ENCODE measurements at places on chromosomes 2 and 18.

DNA sequence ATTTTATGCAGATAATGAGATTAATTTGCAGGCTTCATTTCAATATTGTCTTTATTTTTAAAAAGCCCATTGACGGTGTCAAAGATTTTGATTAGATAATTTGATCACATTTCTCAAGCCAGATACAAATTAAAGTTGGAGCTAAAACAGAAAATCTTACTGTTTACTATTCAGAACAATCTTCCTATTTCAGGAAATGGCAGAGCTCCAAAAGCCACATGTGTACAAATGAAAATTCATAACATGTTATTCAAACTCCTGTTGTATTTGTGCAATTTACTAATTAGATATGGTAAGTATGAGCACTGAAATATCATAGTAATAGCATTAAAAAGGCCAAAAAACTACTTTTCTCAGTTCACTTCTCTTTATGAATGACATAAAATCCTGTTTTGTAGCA is 682.9 kb downstream of the KCNJ3 start:
- DNase-seq: no peak

DNA sequence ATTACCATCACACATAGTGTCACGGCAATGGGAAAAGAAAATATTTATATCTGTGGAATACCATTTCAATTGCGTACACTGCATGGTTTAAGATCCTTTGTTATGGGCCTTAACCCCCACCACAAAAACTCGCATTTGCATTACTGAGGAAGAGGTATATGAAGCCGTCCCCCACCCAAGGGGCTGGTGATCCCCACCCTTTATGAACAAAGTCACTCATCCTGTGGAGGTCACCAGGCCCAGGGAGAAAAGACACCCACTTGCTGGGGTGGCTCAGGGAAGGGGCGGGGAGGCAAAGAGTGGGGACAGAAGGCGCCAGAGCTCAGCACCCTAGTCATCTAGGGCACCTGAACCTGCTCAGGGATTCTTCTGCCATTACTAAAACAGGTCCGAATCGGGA is 133.8 kb downstream of the ZNF516 start:
- no peak for DNase-seq

- DNase-seq: no peak
Measured at GRCh38 chr18:39062426-39062825, 1496.8 kb upstream of the CELF4 start.

DNA sequence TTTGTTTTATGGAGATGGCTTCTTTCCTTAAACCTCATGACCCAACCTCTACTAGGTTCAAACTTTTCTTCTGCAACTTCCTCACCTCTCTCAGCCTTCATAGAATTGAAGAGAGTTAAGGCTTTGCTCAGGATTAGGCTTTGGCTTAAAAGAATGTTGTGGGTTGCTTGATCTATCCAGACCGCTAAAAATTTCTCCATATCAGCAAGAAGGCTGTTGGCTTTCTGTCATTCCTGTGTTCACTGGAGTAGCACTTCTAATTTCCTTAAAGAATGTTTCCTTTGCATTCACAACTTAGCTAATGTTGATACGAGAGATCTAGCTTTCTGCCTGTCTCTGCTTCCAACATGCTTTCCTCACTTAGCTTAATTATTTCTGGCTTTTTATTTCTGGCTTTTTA is 58.1 kb upstream of the KYNU start:
- DNase-seq: peak; percentile 61

DNA sequence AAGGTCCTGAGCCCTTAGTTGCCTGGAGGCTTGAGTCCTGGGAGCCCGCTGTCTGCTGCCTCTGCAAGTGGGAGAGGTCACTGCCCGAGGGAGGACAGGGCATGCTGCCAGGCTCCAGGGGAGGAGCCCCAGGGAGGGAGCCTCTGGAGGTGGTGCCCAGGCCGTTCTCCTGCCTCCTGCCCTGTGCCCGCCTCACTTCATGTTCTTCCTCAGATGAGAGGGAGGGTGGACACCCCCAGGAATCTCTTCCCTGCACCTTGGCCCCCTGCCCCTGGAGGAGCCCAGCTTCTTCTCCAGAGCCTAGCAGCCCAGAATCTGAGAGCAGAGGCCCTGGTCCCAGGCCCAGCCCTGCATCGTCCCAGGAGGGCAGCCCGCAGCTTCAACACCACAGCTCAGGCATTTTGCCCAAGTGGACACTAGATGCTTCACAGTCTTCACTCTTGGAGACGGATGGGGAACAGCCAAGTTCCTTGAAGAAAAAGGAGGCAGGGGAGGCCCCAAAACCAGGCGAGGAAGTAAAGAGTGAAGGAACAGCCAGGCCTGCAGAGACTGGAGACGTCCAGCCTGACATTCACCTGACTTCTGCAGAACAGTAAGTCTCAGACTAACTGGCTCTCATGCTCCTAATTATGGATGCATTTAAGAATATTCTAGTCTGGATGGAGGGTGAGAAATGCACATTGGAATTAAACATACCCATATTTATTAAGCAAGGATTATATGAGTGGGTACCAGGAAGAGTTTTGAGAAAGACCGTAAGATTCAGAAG is 12.1 kb downstream of the PSD4 start:
- DNase-seq: no peak

DNA sequence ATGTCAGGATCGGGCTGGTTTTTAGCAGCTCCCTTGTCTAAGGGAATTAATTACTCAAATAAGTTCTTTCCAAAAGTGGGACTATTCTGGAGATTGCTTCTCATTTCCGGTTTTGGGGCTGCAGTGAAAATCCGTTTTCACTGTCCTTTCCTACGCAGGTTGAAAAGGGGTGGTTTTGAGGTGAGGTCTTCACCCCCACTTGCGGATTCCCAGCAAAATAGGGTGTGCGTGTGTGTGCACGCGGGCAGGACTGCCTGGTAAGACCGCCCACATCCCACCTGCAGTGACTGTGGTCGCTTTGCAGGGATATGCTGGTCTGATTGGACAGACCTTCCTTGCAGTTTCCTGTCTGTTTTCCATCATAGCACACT is 472 bp upstream of the PLEKHM3 start:
- no peak for DNase-seq

- DNase-seq: no peak
Measured at GRCh38 chr2:109049022-109049421, 60.0 kb upstream of the EDAR start.

DNA sequence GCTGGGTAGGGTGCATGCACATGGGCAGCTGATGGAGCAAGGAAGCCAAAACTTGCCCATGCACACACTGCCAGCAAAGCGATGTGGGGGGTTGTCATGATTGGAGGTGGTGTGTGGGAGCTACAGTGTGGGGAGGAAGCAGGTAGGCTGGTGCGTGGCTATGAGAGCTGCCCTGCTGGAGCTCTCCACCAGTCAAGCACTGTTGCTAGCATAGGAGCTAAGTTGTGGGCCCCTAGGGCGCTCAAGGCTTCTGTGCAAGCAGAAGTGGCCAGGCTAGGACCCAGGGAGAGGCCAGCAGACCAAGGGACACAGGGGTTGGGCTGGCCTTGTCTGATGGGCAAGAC is 20.2 kb downstream of the EHBP1 start:
- DNase-seq: no peak

GRCh38 chr2:88351249-88351601 is 101.3 kb downstream of the FOXI3 start:
- no peak for DNase-seq

DNA sequence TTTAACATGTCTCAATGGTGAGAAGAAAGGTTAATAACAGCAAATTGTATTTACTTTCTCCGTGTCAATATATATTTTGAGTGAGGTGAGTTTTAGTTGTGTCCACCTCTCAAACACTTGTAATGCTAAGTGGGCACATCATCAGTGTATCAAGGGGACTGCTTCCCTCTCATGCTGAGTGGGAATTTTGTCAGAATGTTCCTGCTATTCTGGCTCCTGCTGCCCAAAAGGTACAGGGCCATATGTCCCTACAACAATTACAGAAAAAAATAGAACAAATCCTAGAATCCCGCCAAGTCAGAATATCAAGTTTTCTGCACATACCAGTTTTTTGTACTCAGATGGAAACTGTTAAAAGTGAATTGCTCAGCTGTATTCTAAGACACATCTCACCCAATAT is 5.4 kb upstream of the CERKL start:
- no peak for DNase-seq

GRCh38 chr2:7738596-7738995 is 821.4 kb downstream of the RNF144A start:
- DNase-seq: no peak

DNA sequence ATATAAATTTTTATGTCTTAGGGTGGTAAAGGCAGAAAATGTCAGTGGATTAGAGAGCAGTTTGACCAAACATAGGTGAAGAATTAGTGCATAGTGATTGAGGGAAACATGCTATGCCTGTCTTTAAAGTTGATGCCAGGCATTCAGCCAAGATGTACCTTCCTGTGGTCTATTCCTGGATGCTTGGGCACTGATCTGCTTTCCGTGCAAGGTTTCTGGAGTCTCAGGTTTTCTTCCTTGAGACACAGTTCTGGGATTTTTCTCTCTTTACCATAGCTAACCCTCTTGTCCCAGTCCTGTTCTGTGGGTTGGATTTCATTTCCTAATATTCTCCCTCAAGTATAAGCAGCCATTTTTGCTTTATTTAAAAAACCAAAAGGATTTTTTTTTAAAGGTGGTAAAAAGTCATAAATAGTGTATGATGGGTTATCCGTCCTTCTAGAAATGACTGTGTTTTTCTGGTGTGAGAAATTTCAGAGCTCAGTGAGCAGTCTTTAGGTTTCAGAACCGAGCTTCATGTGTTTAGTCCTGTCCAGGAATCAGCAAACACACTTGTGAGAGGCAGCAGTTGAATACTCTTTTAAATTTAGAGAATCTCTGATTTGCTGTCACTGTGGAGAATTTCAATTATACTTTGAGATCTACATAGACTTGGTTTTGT is 43.0 kb upstream of the CYBRD1 start:
- DNase-seq: no peak

- DNase-seq: no peak
Measured at GRCh38 chr2:229300790-229301189, 29.7 kb upstream of the PID1 start.

DNA sequence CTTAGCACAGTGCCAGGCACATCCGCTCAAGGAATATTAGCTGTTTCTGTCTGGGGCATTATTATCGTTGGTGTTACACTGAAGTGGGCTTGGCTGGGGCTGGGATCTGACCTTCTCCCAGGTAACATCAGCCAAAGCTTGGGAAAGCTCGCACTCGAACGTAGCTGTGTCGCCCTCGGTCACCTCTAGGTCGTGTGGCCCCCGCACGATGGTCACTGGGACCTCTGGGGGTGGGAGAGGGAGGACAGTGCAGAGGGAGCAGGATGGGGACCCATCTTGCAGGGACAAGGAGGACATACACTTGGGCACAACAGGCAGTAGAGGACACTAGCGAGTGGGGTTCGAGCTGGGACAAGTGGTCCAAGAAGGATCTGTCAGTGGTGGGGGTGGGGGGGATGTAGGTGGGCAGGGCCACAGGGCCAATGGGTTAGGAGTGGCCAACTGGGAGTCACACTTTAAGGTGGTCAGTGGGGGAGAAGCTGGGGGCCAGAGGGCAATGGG is 9.7 kb downstream of the TMEM198 start:
- no peak for DNase-seq

DNA sequence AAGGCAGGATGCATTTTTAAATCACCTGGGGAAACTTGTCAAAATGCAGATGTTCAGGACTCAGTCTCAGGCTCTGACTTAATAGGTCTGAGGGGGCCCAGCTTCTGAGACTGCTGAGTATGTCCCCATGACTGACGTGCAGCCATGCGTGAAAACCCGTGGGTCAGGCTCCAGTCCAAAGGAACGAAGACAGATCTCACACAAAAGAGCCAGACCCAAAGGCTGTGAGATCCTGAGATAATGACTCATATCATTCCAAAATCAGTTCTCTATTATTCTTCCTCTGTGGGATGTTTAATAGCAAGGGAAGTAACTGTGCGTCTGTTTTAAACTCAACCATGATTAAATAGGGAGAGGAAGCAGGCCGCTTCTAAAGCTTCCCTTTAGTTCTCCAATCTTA is 107.4 kb upstream of the ACAA2 start:
- DNase-seq: peak; percentile 78

DNA sequence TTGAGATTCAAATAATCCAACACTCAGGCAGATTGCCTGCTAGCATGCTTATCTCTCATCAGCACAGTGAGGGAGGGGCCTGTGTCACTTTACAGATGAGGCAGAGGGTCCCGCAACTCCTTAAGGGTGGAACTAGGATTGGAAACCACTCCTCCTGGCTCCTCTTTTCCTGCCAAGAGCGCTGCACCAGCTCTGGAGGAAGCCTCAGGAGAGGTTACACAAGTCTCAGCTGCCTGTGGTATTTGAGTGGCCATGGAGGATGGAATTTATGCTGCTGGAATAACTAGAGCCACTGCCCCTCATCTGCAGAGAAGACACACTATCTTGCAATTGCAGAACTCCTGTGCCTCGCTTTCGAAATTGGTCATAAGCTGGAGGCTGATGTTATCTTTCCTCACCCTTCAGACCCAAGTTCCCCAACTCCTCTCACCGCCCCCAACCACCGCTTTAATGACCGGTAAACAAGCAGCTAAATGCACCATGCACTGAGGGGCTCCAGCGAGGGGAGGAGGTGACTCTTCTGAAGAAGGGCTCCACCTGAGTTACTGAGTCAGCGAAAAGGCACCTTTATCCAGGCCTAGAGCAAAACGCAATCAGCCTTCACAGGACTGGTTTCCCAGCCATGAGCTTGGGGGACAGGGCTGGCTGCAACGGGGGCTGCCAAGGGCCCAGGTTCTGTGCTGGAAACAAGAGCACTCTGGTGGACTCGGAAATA is 245.8 kb downstream of the SOX11 start:
- DNase-seq: no peak

DNA sequence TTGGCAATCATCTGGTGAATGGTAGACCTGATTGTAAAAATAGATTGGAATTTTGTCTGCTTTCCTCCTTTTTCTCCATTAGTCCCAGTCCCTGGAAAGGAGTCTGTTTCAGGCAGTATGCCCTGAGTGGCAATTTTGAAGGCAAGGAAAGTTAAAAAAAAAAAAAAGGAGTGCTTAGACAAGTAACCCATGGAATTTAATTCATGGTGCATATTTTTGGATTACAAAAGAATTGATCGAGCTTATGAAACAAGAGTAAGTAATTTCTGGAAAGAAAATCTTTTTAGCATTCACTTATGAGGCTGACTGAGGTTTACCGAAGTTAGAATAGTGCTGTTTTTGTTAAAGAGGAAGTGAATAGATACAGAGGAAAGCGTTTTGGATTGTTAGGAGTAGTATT is 29.4 kb upstream of the TMEM178A start:
- no peak for DNase-seq

DNA sequence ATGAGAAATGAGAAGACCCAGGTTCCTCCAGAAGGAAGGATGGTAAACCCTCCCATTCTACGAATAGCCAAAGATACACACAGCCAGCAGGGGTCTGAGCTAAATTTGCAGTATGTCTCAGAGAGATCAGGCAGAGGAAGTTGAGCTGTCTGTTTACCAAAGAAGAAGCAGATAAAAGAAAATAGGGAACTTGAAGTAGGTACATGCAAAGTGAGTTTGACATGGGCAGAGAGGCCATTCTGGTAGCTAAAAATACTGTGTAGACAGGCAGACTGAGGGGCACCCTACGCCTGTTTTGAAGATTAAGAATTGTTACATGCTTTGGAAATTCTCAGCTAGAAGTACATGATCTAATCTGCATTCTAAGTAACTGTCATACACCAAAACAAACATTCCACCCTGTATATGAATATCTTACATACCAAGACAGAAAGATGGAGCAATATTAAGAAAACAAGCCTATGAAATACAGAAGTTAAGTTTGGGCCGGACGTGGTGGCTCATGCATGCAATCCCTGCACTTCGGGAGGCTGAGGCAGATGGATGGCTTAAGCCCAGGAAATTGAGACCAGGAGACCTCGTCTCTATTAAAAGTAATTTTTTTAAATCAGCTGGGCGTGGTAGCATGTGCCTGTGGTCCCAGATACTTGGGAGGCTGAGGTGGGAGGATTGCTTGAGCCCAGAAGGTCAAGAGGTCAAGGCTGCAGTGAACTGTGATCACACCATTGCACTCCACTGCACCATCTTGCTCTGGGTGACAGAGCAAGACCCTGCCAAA is 157.9 kb downstream of the ANKRD44 start:
- no peak for DNase-seq

Measured in kidney epithelial cell (primary cell).